ENCODE measurements at places on chromosomes 6 and 20.
A peak's percentile ranks its signal among the peaks of the same experiment; 100 is the strongest.

DNA sequence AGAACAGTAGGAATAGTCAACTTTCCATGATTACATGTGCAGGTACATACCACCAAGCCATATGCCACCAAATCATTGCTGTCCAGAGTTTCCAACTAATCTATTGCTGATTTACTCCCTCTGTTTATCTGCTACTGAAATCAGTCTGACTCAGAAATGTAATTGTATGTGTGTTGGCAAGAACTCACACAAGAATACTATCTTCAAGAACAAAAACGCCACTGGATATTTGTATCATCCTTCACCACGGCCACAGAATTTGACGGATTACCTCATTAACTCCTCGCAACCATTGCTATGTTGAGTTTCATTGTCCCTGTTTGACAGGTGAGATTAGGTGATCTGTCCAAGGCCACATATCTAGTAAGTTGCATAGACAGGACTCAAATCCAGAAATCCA, 159.2 kb downstream of the GMPR start:
- no peak for DNase-seq

DNA sequence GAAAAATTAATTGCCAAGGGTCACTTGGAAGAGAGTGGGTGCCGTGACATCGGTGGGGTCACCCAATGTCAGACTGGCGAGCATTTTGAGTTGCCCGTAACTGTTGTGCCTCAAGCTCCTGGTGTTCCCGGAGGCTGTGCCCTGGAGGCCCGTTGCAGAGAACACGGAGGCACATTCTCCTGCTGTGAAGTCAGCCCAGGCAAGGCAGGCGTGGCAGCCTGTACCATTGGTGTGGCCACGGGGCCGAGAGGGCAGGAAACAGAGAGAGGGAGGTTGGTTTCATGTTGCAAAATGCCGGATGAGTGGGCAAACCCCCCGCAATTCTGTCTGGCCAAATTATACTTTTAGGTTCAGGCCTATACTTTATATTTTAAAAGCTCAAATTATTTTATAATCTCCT, 81.2 kb downstream of the THBS2 start:
- DNase-seq = peak; percentile 92

DNA sequence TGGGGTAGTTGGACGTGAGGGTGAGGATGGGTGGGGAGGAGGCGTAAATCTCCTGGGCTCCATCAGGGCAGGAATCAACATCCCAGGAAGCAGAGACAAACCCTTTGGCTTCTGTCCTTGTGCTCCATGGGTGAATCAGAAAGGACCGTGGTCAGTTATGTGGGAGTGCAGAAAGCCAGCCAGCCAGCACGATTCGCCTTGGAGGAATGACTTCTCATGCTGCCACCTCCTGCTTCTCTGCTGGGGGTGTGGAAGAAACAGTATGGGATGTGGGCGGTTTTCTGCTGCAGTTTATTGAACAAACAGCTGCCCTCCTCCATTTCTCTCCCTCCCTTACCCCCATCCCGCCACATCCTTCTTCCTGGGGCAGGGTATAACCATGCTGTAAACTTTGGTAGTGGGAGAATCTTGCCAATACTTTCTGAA, 214.5 kb downstream of the SOX4 start:
- DNase-seq = peak; percentile 68

GRCh38 chr6:35731414-35731735, 5.5 kb upstream of the ARMC12 start:
- peak; percentile 94 for DNase-seq

GRCh38 chr6:90100059-90100665, 196.5 kb downstream of the BACH2 start:
- no peak for DNase-seq

GRCh38 chr6:52418606-52419005, 1.5 kb upstream of the EFHC1 start:
- DNase-seq = no peak

- DNase-seq = no peak
Measured at GRCh38 chr6:28425944-28426541, 17.2 kb downstream of the ZSCAN23 start.

- no peak for DNase-seq
Measured at GRCh38 chr6:636488-636887, 20.4 kb downstream of the HUS1B start.

- DNase-seq = peak; percentile 39
Measured at GRCh38 chr6:127100510-127101140, 17.8 kb upstream of the RSPO3 start.

DNA sequence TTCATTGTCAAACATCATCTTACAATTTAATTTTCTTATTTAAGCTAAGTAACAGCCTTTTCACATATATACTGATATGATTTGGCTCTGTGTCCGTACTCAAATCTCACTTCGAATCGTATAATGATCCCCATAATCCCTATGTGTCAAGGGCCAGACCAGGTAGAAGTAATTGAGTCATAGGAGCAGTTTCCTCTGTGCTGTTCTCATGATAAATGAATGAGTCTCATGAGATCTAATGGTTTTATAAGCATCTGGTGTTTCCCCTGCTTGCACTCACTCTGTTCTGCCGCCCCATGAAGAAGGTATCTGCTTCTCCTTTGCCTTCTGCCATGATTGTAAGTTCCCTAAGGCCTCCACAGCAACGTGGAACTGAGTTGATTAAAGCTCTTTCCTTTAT, 25.1 kb upstream of the CMTR1 start:
- DNase-seq = no peak

DNA sequence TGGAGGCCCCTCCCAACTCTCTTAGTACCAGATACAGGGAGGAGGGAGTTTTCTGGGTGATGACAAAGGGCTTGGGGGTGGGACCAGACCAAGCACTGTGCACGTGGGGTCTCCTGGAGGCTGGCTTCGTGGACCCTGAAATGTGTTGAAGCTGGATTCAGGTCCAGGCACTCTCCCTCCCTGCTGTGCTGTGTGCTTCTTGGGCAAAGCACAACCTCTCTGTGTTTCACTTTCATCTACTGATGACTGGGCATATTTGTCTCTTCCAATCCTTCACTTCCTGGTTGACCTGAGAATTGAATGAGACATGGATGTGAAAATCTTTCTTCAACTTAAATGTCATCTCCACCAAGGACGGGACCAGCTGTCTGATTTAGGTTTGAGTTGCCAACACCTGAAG, 14.5 kb upstream of the MLN start:
- no peak for DNase-seq

DNA sequence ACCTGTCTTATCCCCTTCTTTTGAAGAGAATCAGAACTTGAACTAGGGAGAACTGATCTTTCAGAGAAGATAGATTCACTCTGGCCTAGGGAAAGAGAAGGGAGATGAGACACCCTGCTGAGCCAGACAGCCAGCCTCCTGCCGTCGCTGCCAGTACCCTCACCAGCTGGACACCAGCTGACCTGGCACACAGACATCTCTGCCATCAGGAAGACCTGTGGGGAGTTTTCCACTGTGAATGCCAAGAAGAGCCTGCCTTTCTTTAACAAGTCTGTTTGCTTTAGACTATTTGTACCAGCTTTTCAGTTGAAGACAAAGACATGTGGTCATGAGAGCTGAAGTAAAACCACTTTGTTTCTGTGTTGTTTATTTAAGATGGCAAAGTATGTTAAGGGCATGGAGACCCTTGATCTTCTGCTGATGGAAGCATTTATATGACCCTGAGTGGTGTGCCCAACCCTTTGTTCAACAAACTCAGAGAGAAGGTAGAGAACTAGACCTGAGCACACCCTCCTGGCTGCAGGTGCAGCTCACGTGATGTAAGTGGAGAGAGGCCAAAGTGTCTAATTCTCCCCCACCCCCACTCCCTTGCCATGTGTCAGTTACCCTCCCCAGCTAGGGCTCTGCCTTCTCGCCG, 82.3 kb upstream of the SLC24A3 start:
- DNase-seq = no peak

GRCh38 chr6:168711666-168712300, 270.8 kb downstream of the SMOC2 start:
- no peak for DNase-seq

GRCh38 chr6:88670369-88670768, 293.0 kb downstream of the RNGTT start:
- DNase-seq = no peak

DNA sequence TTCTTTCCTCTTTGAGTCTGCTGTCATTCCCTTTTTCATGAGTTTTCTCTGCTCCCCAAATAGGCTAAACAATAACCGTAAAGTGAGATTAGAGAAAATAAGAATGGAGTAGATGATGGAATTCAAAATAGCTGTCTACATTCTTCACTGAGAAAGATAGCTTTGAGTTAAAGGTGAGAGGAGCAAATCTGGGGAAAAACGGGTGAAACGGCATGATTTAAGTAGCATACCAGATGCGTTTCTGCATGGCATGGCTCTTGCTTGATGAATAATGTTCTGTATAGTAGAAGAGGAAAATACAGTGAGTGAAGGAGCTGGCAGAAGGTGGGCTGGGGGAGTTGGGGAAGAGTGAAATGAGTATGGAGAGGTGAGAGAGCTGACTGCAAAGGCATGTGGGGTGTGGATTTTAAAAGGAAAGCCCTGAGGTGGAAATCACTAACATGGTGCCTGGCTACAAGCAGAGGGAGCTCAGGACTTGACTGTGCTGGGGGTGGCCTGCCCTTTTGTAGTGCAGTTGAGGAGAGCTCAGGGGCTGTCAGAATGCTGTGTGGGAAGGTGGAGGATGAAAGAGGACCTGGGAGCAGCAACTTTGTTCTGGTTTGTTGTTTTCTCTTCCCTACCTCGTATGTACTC, 8.8 kb downstream of the BICRAL start:
- DNase-seq = no peak

GRCh38 chr20:59377842-59378241, 77.4 kb downstream of the EDN3 start:
- no peak for DNase-seq

GRCh38 chr6:34633256-34633655, 63.3 kb downstream of the ILRUN start:
- no peak for DNase-seq

DNA sequence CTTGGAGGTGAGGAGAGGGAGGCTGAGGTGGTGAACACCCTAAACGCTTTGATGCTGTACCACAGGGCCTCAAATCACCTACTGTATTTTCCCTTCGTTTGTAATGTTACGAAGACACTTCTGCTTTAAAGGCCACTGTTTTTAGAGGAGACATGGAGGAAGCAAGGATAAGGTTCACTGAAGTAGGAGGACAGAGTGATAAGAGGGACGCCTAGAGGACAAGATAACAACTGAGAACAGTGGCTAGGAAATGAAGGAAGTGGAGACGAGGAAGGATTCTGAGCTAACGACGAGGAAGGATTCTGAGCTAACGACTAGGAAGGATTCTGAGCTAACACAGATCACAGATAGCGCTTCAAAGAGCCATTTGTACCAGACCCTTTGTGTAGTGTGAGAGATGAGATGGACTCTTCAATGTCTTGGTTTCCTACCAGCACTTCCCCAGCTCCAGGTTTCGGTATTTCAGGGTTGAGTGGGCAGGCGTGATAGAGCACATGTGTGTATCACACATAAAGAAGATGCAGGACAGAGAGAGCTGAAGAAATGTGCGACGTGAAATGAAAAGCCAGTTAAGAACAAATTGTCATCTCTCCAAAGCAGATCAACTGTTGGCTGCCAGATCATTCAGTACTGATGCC, 7.5 kb downstream of the SF3B5 start:
- no peak for DNase-seq

DNA sequence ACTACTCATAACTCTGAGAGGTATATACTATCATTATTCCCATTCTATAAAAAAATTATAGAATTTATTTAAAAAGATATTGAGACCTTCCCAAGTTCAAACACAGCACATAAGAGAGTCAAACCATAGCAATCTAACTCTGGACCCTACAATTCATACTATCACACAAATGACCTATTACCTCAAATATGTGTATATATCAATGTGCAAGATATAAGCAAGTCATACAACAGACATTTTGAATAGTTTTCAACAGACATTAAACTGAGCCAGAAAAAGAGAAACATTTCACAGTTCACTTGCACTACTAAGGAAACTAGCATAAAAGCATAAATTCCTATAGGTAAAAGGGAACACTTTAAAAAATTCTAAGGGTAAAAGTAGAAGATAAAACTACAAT, 11.7 kb downstream of the PHIP start:
- DNase-seq = no peak

DNA sequence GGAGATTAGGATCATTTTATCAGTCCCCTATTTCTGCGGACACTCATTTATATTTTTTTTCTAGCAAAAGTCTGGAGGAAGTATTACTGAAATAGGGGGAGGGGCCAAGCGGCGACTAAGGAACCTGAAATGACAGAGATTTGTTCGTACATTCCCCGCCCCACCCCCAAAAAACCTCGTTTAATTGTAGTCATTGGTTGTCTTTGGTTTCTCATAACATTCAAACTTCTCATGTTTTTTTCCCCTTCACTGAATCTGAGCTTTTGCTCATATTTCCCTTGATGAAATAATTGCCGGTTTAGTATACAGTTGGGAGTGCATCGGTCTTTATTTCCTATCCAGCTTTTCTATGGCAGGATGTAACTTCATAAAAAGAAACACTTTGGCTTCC, 768 bp upstream of the FYN start:
- DNase-seq = peak; percentile 40

DNA sequence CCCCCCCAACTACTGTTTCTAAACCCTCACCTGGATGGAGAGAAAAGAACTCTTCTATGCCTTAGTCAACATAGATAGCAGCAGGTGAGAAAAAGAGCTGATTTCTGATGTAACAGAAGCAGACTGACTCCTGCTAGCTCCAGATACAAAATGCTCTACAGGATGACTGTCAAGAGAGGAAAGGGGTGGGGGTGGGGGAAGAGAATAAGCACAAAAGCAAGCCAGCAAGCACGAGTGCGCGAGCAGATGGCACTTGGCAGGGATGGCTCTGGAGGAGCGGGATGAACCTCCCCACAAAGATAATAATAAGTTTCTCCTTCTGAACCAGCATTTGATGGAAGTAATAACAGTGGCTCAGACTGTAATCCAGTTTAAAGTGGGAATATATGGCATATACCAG, 45.6 kb upstream of the SPDEF start:
- DNase-seq = no peak

Data from LHCN-M2 (cell line).